Activated CD4-positive, alpha-beta memory T cell treated with anti-CD3 and anti-CD28 coated beads, Interleukin-2, amount 10 ng/mL, durations not matched to agents 7 days and 5 days (primary cell): ENCODE measurements at places on chromosomes 1 and 21. TPM values are rescaled to one million over a fixed set of nuclear protein-coding genes. Genes with fewer than 3 reads are reported as not detected.

DNA sequence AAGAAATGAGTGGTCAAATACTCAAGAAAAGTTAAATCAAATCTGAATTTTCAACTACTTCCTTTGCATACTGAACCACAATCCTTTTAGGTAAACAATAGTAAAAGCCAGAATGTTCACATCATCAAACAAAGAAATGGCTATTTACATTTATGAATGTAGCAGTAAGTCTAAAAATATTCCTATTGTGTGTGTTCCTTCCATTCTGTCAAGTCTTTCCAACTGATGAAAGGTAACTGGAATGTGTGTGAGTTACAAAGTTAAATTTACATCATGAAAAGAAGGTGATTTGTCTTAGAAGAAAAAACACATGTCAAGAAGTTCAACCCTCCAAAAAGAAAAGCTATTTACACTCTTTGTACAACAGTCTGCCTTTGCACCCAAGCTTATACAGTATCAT is 203.1 kb downstream of the SIPA1L2 start:
- peaks cover 4% of the 10 kb centered on the region for H3K4me1 ChIP-seq
- H3K4me3 ChIP-seq = no peak overlapping the region
- DNase-seq = no peak
- no peaks in the 10 kb centered on the region for H3K36me3 ChIP-seq
- H3K27ac ChIP-seq = no peak overlapping the region
- no peaks in the 10 kb centered on the region for H3K27me3 ChIP-seq

GRCh38 chr1:167792188-167792565 is 70.4 kb downstream of the MPZL1 start:
- DNase-seq = no peak
- no peak overlapping the region for H3K4me3 ChIP-seq
- peaks cover 8% of the 10 kb centered on the region for H3K4me1 ChIP-seq

- H3K4me1 ChIP-seq = no peaks in the 10 kb centered on the region
- no peak for DNase-seq
- H3K27me3 ChIP-seq = peaks cover 40% of the 10 kb centered on the region
- no peak overlapping the region for H3K4me3 ChIP-seq
- H3K36me3 ChIP-seq = peaks cover 8% of the 10 kb centered on the region
Observed at GRCh38 chr1:2628191-2628932, 4.5 kb downstream of the MMEL1 start.

- H3K36me3 ChIP-seq = peaks cover 2% of the 10 kb centered on the region
- H3K27ac ChIP-seq = peak overlapping the region; percentile 66
- H3K27me3 ChIP-seq = no peaks in the 10 kb centered on the region
- peaks cover 57% of the 10 kb centered on the region for H3K4me1 ChIP-seq
- no peak overlapping the region for H3K4me3 ChIP-seq
Observed at GRCh38 chr1:221783936-221784335, 42.0 kb upstream of the DUSP10 start.

DNA sequence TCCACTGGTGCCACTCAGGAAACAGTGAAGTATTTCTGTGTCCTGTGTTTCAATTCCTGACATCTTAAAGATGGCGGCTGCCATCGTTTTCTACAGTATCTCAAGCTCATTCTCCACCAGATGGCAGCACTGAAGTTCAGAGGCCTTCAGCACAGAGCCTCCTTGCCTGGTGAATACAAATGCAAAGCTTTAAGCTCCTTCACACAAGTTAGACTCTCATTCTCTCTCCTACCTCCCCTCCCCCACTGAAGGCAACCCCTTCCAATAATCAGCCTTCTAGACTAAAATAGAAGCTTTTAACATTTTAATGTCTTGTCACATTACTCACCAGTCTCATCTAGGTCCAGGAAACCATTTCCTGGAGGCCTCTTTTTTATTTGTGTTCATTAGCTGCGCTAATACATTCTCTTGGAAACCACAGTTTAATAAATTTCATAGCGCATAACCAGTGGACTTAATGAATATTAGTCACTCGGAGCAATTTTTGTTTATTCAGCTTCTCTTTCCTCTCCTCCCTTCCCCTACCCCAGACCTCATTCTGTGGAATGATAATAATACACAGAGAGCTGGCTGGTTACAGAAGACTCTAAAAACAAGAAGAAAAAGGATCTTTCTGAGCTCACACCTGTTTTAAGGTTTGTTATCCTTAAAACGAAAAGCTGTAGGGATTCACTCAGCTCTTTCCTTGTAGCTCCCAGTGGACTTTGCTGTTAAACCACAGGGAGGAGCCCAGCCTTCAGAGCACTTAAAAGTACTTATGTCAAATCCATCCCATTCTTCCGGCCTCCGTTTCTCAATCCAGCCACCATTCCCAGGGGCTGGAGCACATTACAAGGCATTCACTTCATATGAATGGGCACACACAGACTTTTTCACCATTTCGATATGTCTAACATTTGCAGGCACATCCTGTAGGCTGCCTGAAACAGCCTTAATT is 384.9 kb downstream of the HLX start:
- no peak overlapping the region for H3K4me3 ChIP-seq
- H3K27me3 ChIP-seq = peaks cover 4% of the 10 kb centered on the region
- DNase-seq = peak; percentile 42
- no peaks in the 10 kb centered on the region for H3K4me1 ChIP-seq

DNA sequence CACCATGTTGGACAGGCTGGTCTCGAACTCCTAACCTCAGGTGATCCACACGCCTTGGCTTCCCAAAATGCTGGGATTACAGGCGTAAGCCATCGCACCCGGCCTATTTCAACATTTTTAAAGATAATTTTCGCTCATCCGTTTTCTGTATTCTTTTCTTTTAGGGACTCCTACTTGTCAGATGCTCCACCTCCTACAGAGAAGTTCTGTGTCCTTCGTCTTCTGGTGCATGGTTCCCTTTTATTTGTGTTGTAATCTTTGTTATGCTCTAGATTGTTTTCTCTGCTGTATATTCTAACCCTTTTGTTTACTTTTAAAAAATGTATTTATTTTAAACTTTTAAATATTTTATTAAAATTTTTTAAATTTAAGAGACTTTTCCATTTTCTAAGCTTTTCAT is 28.4 kb downstream of the CLDN14 start:
- no peaks in the 10 kb centered on the region for H3K36me3 ChIP-seq
- no peaks in the 10 kb centered on the region for H3K4me1 ChIP-seq
- no peak overlapping the region for H3K4me3 ChIP-seq
- no peak overlapping the region for H3K27ac ChIP-seq
- peaks cover 2% of the 10 kb centered on the region for H3K27me3 ChIP-seq

The PGBD5 gene
- not detected for total RNA-seq

The AK5 gene
- total RNA-seq = 0.65 TPM

The RGS13 gene
- total RNA-seq = not detected

The SLC16A4 gene
- total RNA-seq = 0.35 TPM

The KIF2C gene
- 105 TPM for total RNA-seq
